GM10248 (cell line): ENCODE measurements at places on chromosomes 13 and 19.

- DNase-seq = no peak
Measured at GRCh38 chr13:43770871-43771270, 15.9 kb downstream of the ENOX1 start.

- no peak for DNase-seq
Measured at GRCh38 chr13:20684546-20684945, 19.0 kb upstream of the IL17D start.

GRCh38 chr19:52936954-52937325, 13.7 kb upstream of the ZNF888 start:
- DNase-seq = no peak

GRCh38 chr13:96958286-96958891, 35.9 kb downstream of the OXGR1 start:
- no peak for DNase-seq

DNA sequence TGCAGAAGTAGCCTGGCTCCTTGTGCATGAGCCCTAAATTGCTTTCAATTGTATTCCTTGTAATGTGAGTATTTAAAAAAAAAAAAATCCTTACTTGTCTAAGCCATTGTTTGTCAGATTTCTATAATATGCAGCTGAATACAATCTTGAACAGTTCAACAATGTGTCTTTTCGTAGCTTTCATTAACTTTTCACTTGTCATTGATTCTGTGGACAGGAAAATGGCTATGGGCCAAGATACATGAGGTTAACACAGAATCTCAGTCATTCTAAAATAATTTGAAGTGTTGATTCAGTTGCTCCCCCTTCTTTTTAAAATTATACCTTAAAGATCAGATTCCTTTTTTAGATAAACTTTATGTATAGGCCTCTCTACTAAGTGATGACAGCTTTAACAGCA, 395.8 kb upstream of the KLF12 start:
- no peak for DNase-seq

- DNase-seq = no peak
Measured at GRCh38 chr19:4597278-4597974, 37.9 kb upstream of the SEMA6B start.

DNA sequence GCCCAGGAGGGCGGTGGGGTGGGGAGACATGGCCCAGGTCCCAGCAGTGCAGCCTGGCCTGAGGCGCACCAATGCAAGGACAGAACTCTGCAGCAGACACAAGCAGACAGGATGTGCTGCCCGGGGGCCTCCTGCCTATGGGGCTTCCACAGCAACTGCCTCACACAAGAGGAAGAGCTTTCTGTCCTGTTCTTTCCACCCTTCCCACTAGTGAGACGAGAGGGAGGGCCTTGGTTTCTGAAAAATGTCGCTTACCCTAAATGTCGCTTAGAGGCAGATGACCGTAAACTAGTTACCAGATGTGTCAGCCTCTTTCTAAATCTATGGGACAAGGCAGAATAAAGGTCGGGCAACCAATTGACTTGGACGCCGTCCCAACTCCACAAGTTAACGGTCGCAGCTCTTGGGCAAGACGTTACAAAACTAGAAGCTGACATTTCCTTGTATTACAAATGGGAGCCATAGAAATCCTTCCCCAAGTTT, at the start of gene LAIR1:
Gene LAIR1 (minus strand): TSS at position 157 of the 483 bp plus-strand sequence. CDS start 127 bp downstream, at position 30.
- no peak for DNase-seq
